Erythroblast (primary cell): ENCODE measurements at places on chromosomes 7 and 10.
A peak's percentile ranks its signal among the peaks of the same experiment; 100 is the strongest.

- DNase-seq = no peak
Observed at GRCh38 chr10:35192645-35193249, 66.1 kb downstream of the CREM start.

GRCh38 chr7:76262683-76263402 lies 39.6 kb upstream of the HSPB1 start:
- peak; percentile 46 for DNase-seq

DNA sequence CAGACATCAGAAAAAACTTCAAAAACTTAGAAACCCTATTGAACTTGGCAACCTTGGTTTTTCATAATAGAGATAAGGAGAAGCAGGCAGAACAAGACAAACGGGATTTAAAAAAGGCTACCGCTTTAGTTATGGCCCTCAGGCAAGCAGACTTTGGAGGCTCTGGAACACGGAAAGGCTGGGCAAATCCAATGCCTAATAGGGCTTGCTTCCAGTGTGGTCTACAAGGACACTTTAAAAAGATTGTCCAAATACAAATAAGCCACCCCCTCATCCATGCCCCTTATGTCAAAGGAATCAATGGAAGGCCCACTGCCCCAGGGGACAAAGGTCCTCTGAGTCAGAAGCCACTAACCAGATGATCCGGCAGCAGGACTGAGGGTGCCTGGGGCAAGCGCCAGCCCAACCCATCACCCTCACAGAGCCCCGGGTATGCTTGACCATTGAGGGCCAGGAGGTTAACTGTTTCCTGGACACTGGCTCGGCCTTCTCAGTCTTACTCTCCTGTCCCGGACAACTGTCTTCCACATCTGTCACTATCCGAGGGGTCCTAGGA lies 115.3 kb downstream of the NRCAM start:
- DNase-seq = no peak

DNA sequence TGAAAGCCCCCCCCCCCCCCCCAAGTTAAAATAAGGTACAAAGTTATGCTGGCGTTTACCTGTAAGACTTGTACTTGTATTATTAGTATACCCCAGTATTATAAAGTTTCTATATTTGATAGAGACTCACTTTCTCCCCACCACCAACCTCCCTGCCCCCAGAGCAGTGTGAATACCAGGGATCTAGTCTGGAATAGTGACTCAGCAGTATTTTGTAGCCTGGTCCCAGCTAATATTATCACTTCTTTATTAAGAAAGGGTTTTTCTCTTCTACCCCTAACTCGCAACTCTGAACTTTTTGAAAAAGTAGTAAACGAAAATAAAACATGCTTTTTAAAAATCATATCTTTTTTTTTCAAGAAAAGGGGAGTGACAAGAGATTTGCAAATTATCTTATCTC lies 26.7 kb downstream of the GLI3 start:
- DNase-seq = no peak

DNA sequence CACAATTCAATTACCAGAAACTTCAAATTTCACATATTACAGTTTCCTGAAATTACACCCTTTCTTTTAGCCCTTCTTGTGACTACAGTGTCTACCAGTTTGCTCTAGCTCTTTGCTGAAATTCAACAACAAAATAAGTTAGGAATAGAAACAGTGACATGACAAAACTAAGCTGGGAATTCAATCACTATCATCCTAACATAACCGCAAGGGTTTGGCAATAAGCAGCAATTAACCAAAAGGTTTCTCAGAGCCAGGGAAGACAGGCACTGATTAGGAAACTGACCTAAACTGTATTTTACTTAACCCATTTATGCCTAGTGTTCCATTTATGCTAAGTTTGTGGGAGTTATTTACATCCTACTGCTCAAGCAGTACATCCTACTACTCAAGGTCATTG lies 31.3 kb downstream of the HIBADH start:
- no peak for DNase-seq

- no peak for DNase-seq
Observed at GRCh38 chr7:25802057-25802456, 349.9 kb upstream of the NFE2L3 start.

GRCh38 chr7:46032942-46033341 lies 111.9 kb upstream of the IGFBP3 start:
- no peak for DNase-seq
